ENCODE measurements at places on chromosomes 1 and 21.

GRCh38 chr1:91830242-91831131, 55.5 kb downstream of the TGFBR3 start:
- DNase-seq, result no peak

DNA sequence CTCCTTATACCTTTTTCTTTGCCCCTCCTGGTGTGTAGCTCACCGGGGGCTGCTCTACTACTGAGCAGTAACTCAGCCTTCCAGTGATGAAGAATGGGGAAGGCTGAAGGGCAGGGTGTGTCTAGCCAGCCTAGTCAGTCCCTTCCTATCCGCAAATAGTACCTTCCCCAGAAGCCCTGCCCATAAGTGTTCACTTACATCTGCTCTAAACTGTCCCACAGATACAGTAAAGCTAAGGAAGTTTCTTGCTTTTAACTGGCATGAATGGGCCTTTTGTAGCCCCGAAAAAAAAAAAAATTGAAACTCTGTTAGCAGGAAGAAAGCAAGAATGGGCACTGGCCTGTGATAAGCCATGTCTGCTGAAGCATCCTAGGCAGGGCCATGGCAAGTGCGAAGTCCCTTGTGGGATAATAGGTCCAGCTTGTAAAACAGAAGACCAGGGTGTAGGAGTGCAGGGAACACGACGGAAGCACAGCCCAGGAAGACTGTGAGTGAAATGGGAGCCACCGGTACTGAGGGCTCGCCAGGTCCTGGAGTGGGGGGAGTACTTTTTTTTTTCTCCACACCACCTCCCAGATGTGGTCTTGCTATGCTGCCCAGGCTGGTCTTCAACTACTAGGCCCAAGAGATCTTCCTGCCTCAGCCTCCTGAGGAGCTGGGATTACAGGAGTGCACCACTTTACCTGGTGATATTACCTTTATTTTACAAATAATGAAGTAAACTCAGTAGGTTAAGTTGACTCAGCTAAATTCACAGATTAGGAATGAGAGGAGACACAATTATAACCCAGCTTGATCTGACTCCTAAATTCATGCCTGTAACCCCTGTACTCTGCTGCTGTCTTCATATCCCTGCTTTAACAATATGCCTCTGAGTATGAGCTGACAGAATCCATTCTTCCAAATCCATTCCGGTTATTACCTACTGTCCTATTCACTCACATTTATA, 347.5 kb downstream of the SMYD3 start:
- no peak for DNase-seq

DNA sequence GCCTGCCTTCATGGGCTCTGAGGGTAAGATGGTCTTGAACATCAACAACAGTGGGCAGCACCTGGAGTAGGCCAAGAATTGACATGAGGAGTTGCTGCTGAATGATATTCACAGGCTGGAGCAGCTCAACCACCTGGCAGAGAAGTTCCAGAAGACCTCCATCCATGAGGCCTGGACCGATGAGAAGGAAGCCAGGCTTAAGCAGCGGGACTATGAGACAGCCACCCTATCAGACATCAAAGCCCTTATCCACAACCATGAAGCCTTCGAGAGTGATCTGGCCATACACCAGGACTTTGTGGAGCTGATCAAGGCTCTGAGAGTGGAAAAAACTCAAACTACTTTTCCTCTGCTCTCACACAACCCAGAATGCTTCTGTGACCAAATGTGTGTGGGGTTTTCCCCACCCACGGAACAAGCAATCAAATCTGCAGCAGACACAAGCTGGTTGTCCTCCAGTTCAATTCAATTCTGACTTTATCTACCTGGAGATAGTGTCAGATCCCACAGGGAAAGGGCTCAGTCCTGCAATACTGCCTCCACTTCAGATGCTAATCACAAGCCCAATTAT, 12.1 kb upstream of the EPHA10 start:
- no peak for DNase-seq

DNA sequence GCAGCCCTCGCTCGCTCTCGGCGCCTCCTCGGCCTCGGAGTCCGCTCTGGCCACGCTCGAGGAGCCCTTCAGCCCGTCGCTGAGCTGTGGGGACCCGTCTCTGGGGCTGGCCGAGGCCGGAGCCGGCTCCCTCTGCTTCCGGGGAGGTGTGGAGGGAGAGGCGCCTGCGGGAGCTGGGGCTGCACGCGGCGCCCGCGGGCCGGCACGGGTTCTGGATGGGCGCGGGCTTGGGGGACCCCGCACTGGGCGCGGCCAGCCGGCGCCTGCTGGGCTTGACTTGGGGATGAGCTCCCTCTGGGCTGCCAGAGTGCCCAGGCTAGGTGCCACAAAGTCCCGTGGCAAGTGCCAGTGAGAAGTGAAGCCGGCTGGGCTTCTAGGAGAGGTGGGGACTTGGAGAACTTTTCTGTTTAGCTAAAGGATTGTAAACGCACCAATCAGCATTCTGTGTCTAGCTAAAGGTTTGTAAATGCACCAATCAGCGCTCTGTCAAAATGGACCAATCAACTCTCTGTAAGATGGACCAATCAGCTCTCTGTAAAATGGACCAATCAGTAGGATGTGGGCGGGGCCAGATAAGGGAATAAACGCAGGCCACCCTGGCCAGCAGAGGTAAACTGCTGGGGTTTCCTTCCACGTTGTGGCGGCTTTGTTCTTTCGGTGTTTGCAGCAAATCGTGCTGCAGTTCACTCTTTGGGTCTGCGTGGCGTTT, 20.2 kb downstream of the EXOC8 start:
- DNase-seq, result no peak

DNA sequence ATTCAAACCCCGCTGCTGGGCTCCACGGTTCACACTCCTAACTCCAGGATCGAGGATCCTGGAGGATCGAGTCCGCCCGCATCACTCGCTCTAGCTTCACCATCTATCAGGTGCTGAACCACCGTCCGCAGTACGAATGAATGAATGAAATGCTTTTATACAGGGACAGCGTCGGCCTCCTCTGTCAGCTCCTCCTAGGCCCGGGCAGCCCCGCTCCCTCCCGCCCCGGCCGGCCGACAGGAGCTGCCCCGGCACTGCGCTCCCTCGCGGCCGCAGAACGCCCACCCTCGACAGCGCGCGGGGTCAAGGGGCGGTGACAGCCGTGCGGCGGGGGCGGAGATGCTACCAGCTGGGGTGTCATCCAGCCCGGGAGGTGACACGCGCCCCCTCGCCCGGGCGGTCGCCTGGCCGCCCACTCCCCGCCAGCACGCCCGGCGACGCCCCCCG, 520 bp downstream of the ZBTB17 start:
- peak; percentile 72 for DNase-seq

DNA sequence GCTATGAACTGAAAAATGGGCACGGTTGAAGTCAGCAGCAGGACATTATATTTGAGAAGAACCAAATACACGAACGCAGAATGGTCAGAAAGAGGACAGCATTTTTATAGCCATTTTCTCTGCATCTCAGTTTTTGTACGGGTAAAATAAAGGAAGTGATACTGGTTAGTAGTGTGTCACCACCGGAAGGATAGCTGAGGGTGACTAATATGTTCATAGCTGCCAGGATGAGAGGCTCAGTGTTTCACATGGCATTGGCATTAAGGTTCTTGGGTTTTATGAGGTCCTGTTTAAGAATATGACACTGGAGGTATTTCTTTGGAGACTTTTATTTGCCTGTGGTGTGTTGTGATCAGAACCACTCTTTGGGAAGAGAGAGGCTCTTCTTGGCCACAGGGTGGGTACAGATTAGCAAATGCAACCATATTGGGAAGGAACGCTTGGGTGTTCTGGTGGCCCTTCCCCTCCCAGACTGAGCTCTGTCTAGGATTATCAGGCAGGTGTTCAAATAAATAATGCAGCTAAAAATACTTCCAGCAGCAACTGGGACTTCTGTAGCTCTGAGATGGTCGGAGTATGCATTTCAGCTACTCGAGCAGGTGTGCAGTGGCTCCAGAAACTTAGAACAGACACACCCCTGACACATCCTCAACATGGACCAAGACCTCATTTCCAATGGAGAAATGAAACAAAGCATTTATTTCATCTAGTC, 158.2 kb downstream of the PBX1 start:
- DNase-seq, result no peak

GRCh38 chr1:43468414-43468813, 14.7 kb upstream of the HYI start:
- no peak for DNase-seq

- no peak for DNase-seq
Observed at GRCh38 chr1:63563745-63564144, 29.5 kb upstream of the PGM1 start.

- DNase-seq, result no peak
Observed at GRCh38 chr1:119374208-119374874, 5.8 kb downstream of the HAO2 start.

DNA sequence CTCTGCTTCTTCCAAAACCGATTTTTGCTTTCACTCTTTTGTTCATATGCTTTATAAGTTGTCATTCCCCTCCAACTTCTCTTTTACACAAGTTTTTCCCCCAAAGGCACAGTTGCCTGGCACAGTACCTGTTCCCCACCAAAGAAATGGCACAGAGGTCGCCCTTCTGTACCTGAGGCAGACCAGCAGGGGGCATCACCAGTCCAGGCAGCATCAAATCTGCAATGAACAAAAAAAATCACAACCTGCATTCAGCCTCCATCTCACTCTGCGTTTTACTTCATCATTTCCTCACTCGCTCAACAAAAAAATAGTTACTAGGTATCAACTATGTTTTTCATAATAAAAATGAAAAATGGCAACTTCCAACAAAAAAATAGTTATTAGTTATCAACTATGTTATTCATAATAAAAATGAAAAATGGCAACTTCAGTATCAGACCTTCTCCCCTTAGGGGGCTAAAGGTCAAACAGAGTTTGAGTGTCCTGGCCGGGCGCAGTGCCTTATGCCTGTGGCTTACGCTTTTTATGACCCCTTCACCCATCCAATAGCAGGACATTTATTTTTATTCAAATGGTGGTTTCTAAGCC, 4.1 kb downstream of the EIF2D start:
- peak; percentile 52 for DNase-seq

DNA sequence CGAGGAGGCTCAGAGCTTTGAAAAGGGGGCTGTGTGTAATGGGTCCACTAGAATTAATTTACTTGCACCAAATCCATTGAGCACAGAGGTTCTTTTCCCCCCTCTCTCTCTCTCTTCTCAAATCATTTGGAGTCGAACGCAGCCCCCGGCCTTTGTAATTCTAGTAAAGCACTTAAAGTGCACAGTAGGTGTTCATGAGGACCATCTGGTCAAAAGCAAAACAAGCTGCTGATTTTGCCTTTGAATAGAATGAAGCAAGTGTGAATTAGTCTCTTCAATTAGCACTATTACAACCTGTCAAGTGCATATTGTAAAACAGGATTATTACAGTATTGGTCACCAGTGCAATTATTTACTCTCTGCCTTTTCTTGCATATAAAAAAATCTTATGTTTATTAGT, 259.9 kb downstream of the FAF1 start:
- DNase-seq, result no peak

DNA sequence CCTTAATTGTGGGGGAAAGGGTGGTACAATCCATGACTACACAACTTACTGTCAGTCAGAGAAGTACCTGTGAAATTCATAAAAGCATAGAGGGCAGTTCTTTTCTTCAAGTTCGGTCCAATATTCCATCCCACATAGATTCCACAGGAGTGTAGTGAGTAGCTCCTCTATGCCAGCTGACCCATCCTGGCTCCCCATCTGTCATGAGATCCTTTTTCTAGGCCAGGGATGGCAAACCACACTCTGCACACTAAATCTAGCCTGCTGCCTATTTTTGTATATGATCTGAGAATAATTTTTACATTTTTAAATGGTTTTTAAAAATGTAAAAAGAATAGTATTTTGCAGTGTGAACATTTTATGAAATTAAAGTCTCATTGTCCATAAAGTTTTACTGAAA, 107.0 kb upstream of the TSPAN2 start:
- no peak for DNase-seq

- no peak for DNase-seq
Observed at GRCh38 chr1:114832057-114832456, 22.6 kb upstream of the SYCP1 start.

DNA sequence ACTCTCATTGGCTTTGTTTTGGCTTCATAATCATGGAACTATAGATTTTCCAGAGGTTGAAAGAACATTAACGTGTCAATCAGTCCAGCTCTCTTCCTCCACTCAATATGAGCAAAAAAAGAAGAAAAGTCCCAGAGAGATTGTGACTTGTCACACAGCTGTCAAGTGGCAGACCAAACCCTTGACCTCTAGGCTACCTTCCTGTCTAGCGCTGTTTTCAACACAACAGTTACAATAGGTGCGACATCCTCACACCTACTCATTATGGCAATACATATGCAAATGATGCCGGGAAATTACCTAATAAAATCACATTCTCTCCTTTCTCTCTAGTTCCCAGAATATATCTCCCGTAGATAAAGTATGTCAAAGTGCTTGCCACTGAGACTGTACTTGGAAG, 1.1 kb downstream of the WARS2 start:
- DNase-seq, result no peak

GRCh38 chr1:230340526-230341161, 85.5 kb downstream of the PGBD5 start:
- no peak for DNase-seq

- DNase-seq, result no peak
Observed at GRCh38 chr1:115280064-115280463, 58.0 kb downstream of the NGF start.
